ENCODE measurements at places on chromosomes 1 and 21.

DNA sequence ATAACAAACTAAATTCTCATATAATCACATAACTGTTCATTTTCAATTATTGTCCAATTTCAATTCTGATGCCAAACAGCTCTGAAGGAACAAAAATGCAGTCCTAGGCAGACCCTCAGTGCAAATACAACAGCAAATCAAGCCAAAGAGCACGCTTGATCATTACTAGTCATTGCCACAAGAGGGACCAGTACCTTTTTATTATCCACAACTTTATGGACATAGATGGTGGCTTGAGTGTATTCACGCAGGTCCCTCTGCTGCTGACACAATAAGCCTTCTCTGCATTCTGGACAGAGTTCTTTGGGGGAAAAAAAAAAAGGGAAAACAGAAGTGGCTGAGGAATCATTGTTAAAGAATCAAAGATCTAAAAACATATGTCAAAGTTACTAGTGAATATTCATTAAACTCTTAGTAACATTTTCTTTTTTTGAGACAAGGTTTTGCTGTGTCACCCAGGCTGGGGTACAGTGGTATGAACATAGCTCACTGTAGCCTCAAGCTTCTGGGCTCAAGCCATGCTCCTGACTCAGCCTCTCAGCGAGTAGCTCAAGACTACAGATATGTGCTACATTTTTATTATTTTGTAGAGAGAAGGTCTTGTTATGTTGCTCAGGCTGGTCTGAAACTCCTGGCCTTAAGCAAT, 34.3 kb upstream of the RAP1GAP start:
- H3K27me3 ChIP-seq, result no peaks in the 10 kb centered on the region
- no peak overlapping the region for H3K4me3 ChIP-seq
- H3K36me3 ChIP-seq, result peaks cover 80% of the 10 kb centered on the region
- no peak for DNase-seq

- H3K4me3 ChIP-seq, result peak overlapping the region; percentile 98
- H3K27me3 ChIP-seq, result no peaks in the 10 kb centered on the region
- H3K27ac ChIP-seq, result peak overlapping the region; percentile 90
- no peak for DNase-seq
- peaks cover 30% of the 10 kb centered on the region for H3K4me1 ChIP-seq
Observed at GRCh38 chr1:27233667-27234048, 774 bp upstream of the WDTC1 start.

DNA sequence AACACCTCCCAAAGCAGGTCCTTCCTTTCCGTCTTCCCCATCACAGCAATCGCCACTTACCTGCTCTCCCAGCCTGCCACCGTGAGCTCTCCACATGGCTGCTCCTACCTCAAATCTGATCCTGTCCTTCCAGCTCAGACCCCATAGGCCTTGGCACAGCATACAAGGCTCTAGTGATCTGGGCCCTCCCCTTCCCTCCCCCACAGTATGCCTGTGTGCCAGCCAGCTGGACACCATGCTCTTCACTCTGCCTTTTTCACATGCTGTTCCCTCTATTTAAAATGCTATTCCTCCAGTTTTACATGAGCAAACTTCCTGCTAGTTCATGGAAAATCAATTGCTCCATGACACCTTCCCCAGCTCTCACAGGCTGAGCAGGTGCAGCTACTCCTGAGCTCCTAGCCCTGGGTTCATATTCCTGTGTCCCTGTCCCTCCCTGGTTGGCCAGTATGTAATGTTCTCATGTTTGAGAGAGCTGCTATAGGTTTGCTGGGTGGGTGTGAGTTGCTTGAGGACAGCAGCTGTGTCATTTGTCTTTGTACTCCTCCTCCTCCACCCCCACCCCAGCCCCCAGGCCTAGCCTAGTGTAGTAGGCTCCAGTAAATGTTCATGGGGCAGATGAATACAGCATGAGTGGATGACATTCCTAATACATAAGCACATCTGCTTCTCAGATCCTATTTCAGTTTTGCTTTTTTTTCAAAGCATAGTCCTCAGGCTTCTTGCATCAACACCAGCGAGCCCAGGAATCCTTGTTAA, 6.3 kb upstream of the TNNT2 start:
- H3K27me3 ChIP-seq, result peaks cover 19% of the 10 kb centered on the region
- H3K36me3 ChIP-seq, result no peaks in the 10 kb centered on the region
- H3K27ac ChIP-seq, result no peak overlapping the region
- no peaks in the 10 kb centered on the region for H3K4me1 ChIP-seq
- H3K4me3 ChIP-seq, result no peak overlapping the region

DNA sequence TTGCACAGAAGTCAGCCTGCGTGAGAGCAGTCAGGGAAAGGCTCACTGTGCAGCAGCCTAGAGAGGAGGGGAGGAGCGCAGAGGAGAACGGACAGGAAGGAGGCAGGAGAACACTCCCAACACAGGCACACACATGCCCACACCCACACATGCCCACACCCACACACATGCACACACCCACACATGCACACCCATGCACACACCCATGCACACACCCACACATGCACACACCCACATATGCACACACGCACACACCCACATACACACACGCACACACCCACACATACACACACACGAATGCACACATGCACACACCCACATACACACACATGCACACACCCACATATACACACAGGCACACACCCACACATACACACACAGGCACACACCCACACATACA, 7.1 kb downstream of the SUMO3 start:
- no peaks in the 10 kb centered on the region for H3K27me3 ChIP-seq
- no peak overlapping the region for H3K4me3 ChIP-seq
- H3K36me3 ChIP-seq, result peaks cover 64% of the 10 kb centered on the region
- no peak for DNase-seq
- H3K4me1 ChIP-seq, result peaks cover 6% of the 10 kb centered on the region
- no peak overlapping the region for H3K27ac ChIP-seq

- no peak overlapping the region for H3K4me3 ChIP-seq
- H3K27ac ChIP-seq, result no peak overlapping the region
- no peaks in the 10 kb centered on the region for H3K27me3 ChIP-seq
- DNase-seq, result no peak
Observed at GRCh38 chr1:244067893-244068292, 16.8 kb downstream of the ZBTB18 start.

- no peaks in the 10 kb centered on the region for H3K4me1 ChIP-seq
- H3K36me3 ChIP-seq, result no peaks in the 10 kb centered on the region
- H3K27me3 ChIP-seq, result no peaks in the 10 kb centered on the region
Observed at GRCh38 chr1:3145532-3146325, 76.7 kb downstream of the PRDM16 start.

GRCh38 chr1:19222979-19223824, 13.1 kb upstream of the UBR4 start:
- H3K4me3 ChIP-seq, result no peak overlapping the region
- H3K4me1 ChIP-seq, result peaks cover 4% of the 10 kb centered on the region
- peaks cover 94% of the 10 kb centered on the region for H3K36me3 ChIP-seq
- no peak overlapping the region for H3K27ac ChIP-seq

DNA sequence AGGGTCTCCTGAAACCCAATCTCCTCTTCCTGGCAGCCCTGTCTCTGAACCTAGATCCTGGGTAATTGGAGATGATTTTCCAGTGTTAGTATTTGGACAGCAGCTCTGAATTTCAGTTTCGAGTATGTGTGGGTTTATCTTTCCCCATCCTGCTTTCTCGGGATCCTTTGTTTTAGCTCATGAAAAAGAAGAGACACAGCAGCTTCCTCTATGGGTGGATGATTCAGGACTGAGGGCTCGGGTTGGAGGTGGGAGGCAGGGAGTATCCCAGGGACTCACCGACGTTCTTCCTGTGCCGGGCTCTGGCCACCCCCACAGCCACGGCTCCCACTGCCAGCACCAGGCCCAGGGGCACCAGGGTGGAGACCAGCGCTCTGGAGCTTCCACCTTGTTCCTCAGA, 10.4 kb upstream of the FCMR start:
- H3K27ac ChIP-seq, result peak overlapping the region; percentile 99
- H3K4me3 ChIP-seq, result no peak overlapping the region
- no peak for DNase-seq
- peaks cover 67% of the 10 kb centered on the region for H3K4me1 ChIP-seq
- no peaks in the 10 kb centered on the region for H3K27me3 ChIP-seq

DNA sequence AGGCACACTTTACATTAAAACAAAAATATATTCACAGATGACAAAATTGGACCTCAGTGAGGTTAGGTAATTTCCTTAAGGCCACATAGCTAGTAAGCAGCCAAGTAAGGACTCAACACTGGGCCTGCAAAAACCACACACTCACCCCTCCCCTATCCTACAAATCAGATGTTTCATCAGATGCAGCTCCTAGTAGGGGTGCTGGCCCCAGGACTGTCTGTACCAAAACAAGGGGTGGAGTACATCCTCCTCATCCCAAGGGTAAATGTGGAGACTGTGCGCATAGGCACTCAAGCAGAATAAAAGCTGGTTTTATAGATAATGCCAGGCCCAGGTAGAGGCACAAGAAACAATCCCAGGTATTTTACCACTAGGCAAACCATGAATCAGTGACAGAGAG, 25.7 kb downstream of the URB1 start:
- DNase-seq, result no peak
- no peak overlapping the region for H3K27ac ChIP-seq

DNA sequence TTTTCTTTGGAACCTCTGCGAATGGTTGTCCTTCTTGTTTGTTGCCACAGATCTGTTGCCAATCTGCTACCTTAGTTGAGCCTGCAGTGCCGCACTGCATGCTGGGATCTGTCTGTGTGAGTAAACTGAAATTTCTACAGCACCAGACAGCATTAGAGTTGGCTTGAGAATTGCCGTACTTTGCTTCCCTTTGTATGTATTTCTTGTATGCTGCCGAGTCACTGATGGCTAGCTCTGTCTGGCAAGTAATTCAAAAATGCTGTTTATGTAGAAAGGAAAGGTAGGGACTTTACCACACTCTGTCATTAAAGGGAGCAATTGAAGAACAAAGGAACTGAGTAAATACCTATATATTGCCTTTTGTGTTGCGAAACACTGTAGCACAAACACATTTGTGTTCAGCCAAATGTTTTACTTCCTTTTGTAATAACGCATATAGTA, 857.4 kb downstream of the USP25 start:
- DNase-seq, result no peak
- H3K4me3 ChIP-seq, result no peak overlapping the region
- H3K27ac ChIP-seq, result no peak overlapping the region
- H3K36me3 ChIP-seq, result no peaks in the 10 kb centered on the region
- H3K27me3 ChIP-seq, result no peaks in the 10 kb centered on the region
- H3K4me1 ChIP-seq, result no peaks in the 10 kb centered on the region

DNA sequence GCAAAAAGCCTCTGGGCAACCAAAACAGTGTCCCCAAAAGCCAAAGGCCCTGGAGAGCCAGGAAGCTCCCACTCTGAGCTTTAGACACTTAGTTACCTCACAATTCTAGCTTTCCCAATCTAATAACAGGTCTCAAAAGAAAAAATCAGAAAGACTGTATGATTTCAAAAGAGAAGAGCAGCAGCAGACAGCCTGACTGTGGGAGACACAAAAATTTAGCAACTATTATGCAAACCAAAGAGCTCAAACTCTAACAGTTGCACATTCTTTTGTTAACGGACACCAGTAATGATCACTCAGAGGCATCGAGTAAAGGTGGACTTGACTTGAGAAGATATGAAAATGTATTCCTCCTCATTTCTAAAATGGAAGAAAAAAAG, 160.1 kb downstream of the SLC45A1 start:
- no peak overlapping the region for H3K4me3 ChIP-seq
- H3K27ac ChIP-seq, result no peak overlapping the region
- no peaks in the 10 kb centered on the region for H3K27me3 ChIP-seq

DNA sequence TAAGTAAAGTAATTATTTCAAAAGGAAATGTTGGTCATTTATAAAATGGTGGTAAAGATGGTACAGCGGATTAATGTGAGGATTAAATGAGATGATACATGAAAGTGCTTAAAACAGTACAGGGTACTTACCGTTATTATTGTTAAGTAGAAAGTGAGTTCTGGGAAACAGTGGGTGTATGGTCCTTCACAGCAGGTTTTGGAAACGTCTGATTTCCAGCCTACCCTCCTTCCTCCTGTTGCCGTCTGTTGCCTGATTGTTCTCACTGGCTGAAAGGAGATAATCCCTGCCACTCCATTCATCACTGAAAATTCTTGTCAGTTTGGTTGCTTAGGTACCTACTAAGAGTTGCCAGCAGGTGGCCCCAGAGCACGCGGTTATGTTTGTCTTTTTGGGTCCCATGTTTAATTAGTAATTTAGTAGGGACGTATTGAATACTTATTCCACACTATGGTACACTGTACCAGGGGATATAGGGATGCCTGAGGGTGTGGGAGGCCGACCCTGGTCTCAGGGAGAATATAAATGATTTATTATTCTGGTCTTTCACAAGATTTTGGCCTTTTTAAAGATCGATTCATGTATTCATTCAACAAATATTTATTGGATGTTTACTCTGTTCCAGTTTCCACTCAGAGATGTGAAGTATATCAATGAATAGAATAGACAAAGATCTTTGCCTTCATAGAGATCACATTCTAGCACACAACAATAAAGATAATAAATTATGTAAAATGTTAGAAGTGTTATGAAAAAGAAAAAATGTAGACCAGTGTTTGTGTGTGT, 30.8 kb upstream of the RPTN start:
- H3K27me3 ChIP-seq, result peaks cover 10% of the 10 kb centered on the region
- H3K4me1 ChIP-seq, result peaks cover 5% of the 10 kb centered on the region
- H3K27ac ChIP-seq, result peak overlapping the region; percentile 43
- DNase-seq, result peak; percentile 34
- H3K36me3 ChIP-seq, result no peaks in the 10 kb centered on the region
- peak overlapping the region; percentile 82 for H3K4me3 ChIP-seq

GRCh38 chr1:156004843-156005584, 15.7 kb downstream of the SSR2 start:
- no peak overlapping the region for H3K27ac ChIP-seq
- peaks cover 25% of the 10 kb centered on the region for H3K36me3 ChIP-seq
- no peak overlapping the region for H3K4me3 ChIP-seq
- no peaks in the 10 kb centered on the region for H3K27me3 ChIP-seq

- no peaks in the 10 kb centered on the region for H3K4me1 ChIP-seq
- no peak for DNase-seq
- H3K36me3 ChIP-seq, result no peaks in the 10 kb centered on the region
- peaks cover 4% of the 10 kb centered on the region for H3K27me3 ChIP-seq
- no peak overlapping the region for H3K27ac ChIP-seq
Observed at GRCh38 chr1:43049481-43049880, 90.8 kb upstream of the SLC2A1 start.

- no peak overlapping the region for H3K4me3 ChIP-seq
- DNase-seq, result no peak
- no peak overlapping the region for H3K27ac ChIP-seq
- H3K36me3 ChIP-seq, result peaks cover 94% of the 10 kb centered on the region
- H3K27me3 ChIP-seq, result no peaks in the 10 kb centered on the region
- H3K4me1 ChIP-seq, result no peaks in the 10 kb centered on the region
Observed at GRCh38 chr1:236565530-236565929, 38.8 kb downstream of the HEATR1 start.

GRCh38 chr1:218869276-218869675, 304.4 kb upstream of the LYPLAL1 start:
- no peak overlapping the region for H3K4me3 ChIP-seq
- H3K27me3 ChIP-seq, result no peaks in the 10 kb centered on the region
- H3K36me3 ChIP-seq, result no peaks in the 10 kb centered on the region
- no peaks in the 10 kb centered on the region for H3K4me1 ChIP-seq
- no peak for DNase-seq
